ENCODE measurements at places on chromosomes 6 and 20. TPM values are rescaled to one million over a fixed set of nuclear protein-coding genes. Genes with fewer than 3 reads are reported as not detected.

GLP1R gene
- 4.2 TPM for total RNA-seq

UFL1 gene
- total RNA-seq = 22.0 TPM

PMEPA1 gene
- total RNA-seq = 21.0 TPM

HSPA1L gene
- total RNA-seq = 1.9 TPM

DNA sequence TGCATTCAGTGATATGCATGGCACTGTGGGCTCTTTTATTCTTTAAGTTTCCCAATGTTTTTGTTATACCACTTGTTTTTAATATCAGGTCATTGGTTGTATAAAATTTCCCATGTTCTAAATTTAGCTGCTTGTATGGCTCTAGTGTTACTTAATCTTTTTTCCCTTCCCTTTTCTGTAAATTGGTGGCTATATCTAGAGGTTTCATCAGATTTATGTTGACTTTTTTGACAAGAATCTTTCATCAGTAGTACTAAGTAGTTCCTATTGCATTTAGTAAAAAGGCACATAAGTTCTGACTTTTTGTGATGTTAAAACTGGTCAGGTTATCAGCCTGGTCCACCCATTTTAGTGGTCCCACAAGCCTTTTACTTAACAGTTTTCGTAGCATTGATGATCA, 51.1 kb downstream of the MMS22L start:
- no peaks in the 10 kb centered on the region for H3K4me1 ChIP-seq
- no peaks in the 10 kb centered on the region for H3K36me3 ChIP-seq
- H3K27ac ChIP-seq = no peak overlapping the region
- no peaks in the 10 kb centered on the region for H3K27me3 ChIP-seq
- DNase-seq = no peak

DNA sequence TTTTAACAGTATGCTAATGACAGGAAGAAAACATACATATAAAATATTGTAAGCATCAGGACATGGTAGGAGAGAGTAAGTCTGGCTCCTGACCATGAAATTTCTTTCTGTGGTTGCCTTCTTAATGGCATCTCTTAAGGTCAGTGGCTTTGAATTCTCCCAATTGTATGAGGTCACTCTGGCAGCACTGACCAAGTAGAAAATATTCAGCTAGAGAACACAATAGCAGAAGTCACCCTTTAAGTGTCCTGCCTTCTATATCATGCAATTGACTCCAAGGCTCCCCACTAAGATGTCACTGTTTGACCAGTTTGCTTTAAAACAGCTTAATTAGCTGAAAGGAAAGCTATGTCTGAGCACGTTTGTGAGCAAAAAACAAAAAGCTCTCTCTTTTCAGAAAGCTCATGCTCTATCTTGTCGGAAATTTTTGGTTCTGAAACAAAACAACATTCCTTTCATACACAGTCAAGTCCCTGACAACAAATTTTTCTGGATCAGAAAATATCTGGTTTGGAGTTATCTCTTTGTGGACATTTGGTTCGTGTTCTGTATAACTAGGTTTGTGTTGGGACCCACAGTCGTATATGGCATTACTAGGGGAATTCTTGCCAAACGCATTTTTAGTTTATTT, 120.9 kb upstream of the IFNGR1 start:
- no peak for DNase-seq
- H3K4me3 ChIP-seq = no peak overlapping the region
- H3K36me3 ChIP-seq = no peaks in the 10 kb centered on the region
- no peaks in the 10 kb centered on the region for H3K27me3 ChIP-seq

DNA sequence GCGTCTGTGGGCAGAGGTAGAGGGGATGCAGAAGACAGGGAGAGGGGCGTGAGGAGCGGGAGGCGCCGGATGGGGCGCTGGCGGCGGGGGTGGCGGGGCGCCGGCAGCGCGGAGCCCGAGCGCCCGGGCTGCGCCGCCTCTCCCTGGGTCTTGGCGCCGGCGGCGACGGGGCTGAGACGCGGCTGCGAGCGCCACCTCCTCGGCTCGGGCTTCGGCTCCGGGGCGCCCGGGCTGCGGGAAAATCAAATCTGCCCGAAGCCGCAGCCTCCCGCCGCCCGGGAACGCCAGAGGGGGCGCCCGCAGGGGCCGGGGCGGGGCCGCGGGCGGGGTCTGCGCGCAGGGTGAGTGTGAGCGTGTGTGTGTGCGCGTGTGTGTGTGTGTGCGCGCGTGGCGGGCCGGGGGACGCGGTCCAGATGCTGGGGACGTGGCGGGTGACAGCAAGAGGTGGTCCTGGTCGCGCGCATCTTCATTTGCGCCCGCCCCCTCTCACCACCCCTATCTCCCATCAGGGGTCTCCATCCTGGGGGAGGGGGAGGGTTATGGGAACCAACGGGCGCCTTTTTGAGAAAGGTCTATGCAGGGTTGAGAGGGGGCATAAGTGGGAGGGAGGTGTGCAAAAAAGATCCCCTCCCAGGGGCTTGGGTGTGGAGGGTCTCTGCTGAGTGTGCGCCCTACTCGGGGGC, 646 bp upstream of the CPNE5 start:
- H3K36me3 ChIP-seq = no peaks in the 10 kb centered on the region
- no peak overlapping the region for H3K27ac ChIP-seq
- H3K27me3 ChIP-seq = peaks cover 26% of the 10 kb centered on the region
- peaks cover 20% of the 10 kb centered on the region for H3K4me1 ChIP-seq

DNA sequence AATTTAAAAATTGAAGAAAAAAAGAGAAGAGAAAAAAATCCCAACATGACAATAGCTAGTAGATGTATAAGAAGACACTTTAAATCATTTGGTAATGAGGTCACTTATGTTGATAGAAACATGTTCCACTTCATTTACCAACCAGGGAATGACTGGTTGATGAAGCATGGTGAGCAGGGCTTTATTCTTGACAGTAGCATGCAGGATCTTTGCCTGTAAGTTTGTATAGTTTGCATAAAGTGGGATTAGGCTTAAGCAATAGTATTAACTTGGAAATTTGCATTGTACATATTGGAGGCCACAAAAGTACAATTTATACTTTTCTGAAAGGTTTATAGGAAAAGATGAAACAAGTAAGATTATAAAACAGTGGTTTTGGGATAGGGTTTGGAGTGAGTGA, 67.0 kb downstream of the NOX3 start:
- H3K36me3 ChIP-seq = no peaks in the 10 kb centered on the region
- DNase-seq = no peak
- H3K4me1 ChIP-seq = no peaks in the 10 kb centered on the region
- H3K27me3 ChIP-seq = no peaks in the 10 kb centered on the region
- H3K4me3 ChIP-seq = no peak overlapping the region

DNA sequence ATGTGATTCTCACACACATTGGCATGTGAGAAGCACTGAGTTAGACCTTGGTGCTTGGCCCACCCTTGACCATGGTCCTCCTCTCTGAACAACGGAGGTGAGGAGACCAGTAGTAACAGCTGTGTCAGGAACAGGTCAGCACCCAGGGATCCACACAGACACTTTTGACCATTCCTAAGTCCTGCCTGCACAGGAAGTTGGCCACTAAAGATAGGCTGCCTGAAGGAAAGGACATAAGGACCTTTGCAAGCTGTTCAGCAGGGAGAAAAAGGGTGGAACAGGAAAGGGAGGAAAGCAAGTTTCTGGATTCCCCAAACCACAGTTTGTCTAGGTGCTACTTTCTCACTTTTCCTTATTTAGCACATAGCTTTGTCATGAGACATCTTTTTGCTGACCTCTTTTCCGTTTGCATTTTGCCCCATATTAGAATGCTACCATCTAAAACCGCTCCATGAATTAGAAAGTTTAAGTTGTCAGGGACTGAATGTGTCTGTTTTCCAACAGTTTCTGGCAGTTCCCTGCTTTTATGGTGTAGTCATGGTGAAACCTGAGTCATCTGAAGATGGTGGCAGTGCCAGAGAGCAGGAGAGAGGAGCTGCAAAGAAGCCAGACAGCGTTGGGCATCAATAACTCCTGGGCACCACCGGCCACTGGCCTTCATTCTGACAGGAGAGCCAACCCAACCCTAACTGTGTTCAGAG, 1.1 kb upstream of the CD109 start:
- H3K4me1 ChIP-seq = no peaks in the 10 kb centered on the region
- H3K27me3 ChIP-seq = no peaks in the 10 kb centered on the region
- no peaks in the 10 kb centered on the region for H3K36me3 ChIP-seq
- H3K4me3 ChIP-seq = peak overlapping the region; percentile 62
- peak overlapping the region; percentile 23 for H3K27ac ChIP-seq

DNA sequence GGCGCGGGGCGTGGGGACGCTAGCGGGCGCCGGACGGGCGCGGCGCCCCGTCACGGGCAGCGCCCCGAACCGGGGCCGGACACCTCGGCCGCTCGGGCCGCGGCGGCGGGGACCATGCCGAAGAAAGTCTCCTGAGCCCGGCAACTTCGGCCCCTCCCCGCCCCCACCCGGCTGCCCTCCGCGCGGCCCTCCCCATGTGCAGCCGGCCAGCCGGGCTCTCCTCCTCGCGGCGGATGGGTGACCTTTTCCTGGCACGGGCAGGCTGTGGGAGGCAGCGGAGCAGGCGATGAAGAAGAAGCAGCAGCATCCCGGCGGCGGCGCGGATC, 278 bp downstream of the UST start:
- peaks cover 18% of the 10 kb centered on the region for H3K4me1 ChIP-seq
- H3K27ac ChIP-seq = peak overlapping the region; percentile 87
- no peaks in the 10 kb centered on the region for H3K36me3 ChIP-seq
- peak overlapping the region; percentile 82 for H3K4me3 ChIP-seq
- no peaks in the 10 kb centered on the region for H3K27me3 ChIP-seq
- DNase-seq = peak; percentile 44

DNA sequence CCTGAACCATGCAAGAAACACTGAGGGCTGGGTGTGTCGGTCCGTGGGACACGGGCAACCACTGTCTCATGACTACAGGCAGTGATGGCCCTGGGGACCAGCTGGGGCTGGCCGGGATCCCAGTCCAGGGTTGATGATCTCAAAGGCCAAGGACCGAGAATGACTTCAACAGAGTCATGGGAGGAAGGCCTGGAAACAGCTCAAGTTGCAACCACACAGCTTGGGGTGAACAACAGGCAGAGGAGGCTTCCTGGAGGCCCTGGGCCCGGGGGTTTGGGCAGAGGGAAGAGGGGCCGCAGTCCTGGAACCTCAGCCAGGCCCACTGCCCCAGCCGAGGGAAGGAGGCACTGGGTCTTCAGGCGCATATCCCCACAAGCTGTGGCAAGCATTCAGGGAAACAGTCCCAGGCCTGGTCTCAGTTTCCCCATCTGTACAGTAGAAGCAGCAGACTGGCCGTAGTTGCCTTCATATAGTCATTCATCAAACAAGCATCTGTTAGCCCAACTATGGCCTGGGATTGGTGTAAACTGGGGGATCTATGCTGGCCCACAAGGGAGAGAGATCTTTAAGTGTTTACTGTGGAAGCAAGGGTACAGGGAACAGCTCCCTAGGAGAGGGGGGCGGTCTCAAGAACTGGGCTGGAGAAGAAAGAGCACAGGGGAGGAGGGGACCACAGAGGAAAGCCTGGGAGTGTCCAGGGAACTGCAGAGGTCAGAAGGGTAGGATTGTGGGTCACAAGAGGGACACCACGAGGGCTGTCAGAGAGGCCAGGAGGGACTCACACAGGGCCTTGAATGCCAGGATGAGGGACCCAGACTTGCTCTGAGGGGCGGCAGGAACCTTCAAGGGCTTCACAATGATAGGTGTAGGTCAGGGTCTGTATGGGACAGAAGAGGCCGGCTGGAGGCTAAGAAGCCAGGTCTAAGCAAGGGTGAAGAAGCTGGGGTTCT, 2.1 kb downstream of the MYL9 start:
- H3K4me3 ChIP-seq = peak overlapping the region; percentile 78
- no peaks in the 10 kb centered on the region for H3K27me3 ChIP-seq
- H3K4me1 ChIP-seq = peaks cover 30% of the 10 kb centered on the region

- peaks cover 7% of the 10 kb centered on the region for H3K4me1 ChIP-seq
- H3K4me3 ChIP-seq = no peak overlapping the region
- H3K36me3 ChIP-seq = no peaks in the 10 kb centered on the region
- H3K27ac ChIP-seq = no peak overlapping the region
- DNase-seq = no peak
These were observed 35.0 kb upstream of the TRAM2 start for GRCh38 chr6:52611833-52612232.

- H3K4me3 ChIP-seq = no peak overlapping the region
- DNase-seq = no peak
- no peaks in the 10 kb centered on the region for H3K4me1 ChIP-seq
- no peak overlapping the region for H3K27ac ChIP-seq
- no peaks in the 10 kb centered on the region for H3K36me3 ChIP-seq
- no peaks in the 10 kb centered on the region for H3K27me3 ChIP-seq
These were observed 208.6 kb upstream of the MCHR2 start for GRCh38 chr6:100202417-100203194.

GRCh38 chr6:26431258-26432172, 8.8 kb upstream of the BTN3A3 start:
- peaks cover 9% of the 10 kb centered on the region for H3K4me1 ChIP-seq
- DNase-seq = peak; percentile 58
- no peaks in the 10 kb centered on the region for H3K27me3 ChIP-seq
- H3K4me3 ChIP-seq = no peak overlapping the region
- no peaks in the 10 kb centered on the region for H3K36me3 ChIP-seq

DNA sequence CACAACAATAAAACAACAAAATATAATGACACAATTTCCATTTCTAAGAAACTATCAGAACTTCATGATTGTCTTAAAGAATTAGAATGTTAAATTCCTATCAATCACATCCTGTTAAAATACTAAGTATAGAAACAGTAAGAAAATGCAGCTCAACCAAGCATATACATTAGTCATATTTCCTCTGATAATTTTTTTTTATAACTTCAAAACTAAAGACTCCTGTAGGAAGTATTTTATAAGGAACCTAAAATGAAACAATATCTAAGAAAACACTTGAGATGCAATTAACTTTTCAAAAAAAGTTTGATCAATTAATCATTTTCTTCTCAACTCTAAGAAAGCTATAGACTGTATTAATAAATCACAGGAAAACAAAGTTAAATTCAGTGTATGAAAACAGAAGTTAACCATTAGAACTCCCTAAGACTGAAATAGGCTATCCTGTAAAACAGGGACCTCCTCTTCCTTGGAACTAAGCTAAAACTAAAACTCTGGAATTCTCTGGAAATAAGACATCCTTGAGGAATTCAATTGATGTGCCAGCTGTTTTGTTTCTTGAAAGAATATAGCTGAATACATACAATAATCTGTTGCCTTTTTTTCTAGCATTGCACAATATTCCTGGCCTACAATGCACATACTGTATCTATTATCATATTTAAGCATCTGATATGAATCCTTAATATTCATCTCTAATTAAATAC, 19.8 kb downstream of the FKBP5 start:
- H3K27me3 ChIP-seq = no peaks in the 10 kb centered on the region
- H3K36me3 ChIP-seq = peaks cover 59% of the 10 kb centered on the region
- H3K4me1 ChIP-seq = peaks cover 91% of the 10 kb centered on the region
- no peak overlapping the region for H3K27ac ChIP-seq

DNA sequence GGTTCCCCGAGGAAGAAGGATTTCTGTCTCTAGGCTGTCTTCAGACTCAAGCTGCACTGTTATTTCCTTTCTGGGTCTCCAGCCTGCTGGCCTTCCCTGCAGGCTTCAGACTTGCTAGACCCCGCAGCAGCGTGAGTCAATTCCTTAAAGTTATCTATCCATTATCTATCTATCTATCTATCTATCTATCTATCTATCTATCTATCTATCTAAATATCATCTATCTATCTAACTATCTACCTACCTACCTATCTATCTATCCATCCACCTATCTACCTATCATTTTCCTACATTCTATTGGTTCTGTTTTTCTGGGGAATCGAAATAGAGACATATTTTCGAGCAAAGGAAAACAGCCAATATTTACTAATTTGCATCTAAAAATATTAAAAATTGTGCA, 48.7 kb upstream of the BMP6 start:
- H3K4me1 ChIP-seq = no peaks in the 10 kb centered on the region
- DNase-seq = no peak
- H3K27ac ChIP-seq = no peak overlapping the region
- H3K4me3 ChIP-seq = no peak overlapping the region
- H3K27me3 ChIP-seq = no peaks in the 10 kb centered on the region
- no peaks in the 10 kb centered on the region for H3K36me3 ChIP-seq

- H3K4me3 ChIP-seq = no peak overlapping the region
- H3K27me3 ChIP-seq = no peaks in the 10 kb centered on the region
- peaks cover 11% of the 10 kb centered on the region for H3K4me1 ChIP-seq
- DNase-seq = no peak
- no peak overlapping the region for H3K27ac ChIP-seq
- H3K36me3 ChIP-seq = no peaks in the 10 kb centered on the region
These were observed 41.5 kb upstream of the RNF24 start for GRCh38 chr20:4056880-4057279.
